AG08395 (cell line): ENCODE measurements at places on chromosomes 11 and 22.

- no peak for DNase-seq
Observed at GRCh38 chr22:35542157-35542938, 1.7 kb downstream of the RASD2 start.

DNA sequence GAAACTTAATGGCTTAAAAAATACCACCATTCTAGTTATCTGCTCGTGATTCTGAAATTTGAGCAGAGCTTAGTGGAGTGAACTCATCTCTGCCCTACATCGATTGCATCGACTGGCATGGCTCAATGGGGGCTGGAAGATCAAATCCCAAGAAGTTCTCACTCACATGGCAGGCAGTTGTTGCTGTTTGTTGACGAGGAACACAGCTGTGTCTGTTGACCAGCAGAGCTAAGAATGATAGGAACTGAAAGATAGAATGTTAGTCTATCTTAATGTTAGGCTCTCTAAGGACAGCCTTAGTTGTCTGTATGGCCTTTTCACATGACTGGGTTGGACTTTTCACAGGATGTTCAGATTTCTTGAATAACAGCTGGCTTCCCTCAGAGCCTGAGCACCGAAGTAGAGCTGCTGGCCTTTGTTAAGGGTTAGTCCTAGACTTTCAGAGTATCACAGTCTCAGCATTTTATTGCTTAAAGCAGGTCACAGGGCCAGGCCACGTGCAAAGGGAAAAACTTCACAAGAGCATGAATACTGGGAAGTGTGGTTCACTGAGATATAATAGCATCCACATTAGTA is 31.6 kb upstream of the IZUMO1R start:
- no peak for DNase-seq

- DNase-seq, result no peak
Observed at GRCh38 chr11:12280838-12281565, 96.4 kb upstream of the PARVA start.

DNA sequence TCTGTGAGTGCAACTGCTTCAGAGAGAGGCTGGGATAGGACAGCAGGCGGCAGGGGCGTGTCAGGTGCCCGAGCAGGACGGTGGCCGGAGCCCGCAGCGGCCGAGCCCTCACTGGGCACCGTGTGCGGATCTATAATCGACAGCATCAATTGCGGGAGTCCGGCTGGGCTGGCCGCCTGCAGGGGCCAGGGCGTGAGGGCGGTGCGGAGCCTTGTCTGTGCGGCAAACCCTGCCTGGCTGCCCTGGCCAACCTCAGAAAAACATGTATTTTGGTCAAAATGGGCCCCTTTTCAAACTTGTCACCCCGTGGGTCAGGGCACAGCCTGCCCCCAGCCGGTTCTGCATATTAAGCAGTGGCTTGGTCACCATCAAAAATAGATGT is 91.3 kb upstream of the KCNQ1OT1 start:
- DNase-seq, result no peak

DNA sequence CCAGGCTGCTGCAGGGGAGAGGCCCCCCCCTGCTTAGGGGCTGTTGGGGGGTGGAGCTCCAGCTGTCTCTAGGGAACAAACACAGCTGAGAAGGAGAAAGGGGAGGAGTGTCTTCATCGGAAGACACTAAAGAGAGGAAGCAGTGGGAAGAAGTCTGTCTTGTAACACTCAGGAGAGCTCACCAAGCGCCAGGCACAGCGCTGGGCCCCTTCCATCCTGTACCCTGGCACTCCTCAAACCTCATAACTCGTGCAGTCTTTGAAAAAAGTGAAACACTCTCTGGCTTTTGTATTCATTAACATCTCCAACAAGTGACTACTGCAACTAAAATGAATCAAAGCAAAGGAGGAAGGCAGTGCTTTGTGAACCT is 67.4 kb upstream of the PRDM11 start:
- peak; percentile 24 for DNase-seq

DNA sequence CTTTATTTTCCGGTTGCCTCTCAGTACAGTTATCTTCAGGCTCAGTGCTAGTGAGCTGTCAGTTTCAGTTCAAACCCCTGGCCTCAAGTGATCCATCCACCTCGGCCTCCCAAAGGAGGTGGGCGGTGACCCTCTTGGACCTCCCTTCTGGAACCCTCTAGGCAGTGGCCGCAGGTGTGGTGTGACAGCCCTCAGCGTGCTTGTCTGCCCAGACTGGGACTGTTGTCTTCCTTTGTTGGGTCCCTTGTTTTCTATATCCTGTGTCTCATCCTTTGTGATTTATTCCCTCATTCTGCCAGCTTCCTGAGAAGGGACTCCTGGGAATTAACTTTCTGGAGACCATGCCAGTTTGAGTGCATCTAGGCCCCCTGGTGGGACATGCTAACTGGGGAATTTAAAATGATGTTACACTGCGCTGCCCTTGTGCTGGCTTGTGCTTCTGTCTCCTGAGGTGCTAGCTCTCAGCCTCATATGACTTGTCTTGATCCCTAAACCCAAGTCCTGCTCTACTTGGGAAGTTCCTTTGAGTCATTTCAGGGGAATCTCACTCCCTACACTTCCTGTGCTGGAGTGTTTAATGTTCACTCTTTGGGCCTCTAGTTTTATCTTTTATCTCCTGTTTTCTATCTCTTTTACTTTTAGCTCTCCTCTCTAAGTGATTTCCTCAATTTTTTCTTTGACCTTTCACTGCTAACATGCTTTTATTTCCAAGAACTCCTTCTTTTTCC is 19.4 kb downstream of the MED15 start:
- DNase-seq, result peak; percentile 67

DNA sequence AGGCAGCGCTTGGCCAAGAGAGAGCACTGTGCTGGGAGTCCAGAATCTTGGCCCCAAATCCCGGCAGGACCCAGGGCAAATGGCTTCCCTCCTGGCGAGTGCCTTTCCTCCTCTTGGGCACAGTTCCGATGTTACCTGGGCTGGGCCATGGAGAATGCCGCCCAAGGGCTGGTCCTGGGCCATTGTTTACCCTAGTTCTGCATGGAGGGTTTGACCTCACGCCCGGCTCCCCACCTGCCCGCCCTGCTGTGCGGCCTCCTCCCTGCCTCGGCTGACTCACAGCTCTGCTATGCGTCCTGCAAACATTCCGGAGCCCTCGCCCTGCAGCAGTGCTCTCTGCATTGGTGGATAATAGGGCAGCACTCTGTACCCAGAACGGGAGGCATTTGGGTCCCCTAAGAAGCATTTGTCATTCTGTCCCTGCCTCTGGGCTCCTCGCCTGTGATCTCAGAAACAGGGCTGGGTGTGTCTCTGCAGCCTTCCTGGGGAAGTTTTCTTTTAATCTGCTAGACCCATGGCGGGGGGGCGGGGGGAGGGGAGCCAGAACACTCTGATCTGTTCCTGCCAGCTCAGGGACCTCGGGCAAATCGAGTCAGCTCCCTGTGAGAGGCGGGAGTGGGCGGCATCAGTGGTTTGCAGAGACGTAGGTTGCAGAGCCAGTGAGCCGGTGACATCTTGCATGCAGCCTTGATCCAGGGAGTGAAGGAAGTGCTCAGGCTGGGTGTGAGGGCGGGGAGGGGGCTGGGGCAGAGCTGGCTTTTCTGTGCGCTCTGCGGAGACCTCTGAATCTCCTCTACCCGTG is 32.9 kb upstream of the SMIM38 start:
- DNase-seq, result peak; percentile 88

- DNase-seq, result no peak
Observed at GRCh38 chr11:126350836-126351235, 4.7 kb upstream of the ST3GAL4 start.

GRCh38 chr11:116078101-116078591 is 573.9 kb upstream of the CADM1 start:
- DNase-seq, result no peak

DNA sequence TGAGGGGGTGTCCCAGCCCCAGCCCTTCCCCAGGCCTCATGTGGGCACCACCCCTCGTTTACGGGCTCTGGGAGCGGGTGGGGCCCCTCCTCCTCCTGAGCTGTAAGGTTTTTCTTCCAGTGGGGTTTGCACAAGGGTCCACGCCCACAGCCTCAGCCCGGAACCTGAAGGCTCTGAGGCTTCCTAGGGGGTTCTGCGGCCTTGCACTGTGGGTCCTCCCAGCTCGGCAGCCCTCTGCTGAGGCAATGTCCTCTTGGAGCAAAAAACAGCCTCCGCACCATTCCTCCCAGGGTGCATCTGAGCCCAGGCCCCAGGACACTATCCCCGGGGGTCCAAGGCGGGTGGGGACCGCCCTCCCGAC is 14.1 kb downstream of the H19 start:
- no peak for DNase-seq

GRCh38 chr22:27810609-27811151 is 9.1 kb upstream of the MN1 start:
- peak; percentile 77 for DNase-seq

DNA sequence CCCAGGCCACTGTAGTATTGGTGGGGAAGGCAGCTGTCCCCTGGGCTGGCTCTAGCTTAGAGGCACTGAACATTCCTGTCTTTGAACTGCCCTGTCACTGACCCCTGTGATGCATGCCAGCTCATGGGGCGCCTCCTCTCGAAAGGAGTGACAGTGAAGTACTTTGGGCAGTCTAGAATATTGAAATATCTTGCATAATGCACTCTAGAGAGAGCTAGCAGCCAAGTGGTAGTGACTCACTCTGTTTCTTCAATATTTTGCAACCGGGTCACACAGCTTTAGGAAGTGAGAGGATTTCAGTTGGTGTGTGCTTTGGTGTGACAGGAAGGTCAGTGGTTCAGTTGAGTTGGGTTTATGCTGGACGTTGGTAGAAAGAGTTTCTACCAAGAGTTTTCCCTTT is 35.5 kb upstream of the ST14 start:
- peak; percentile 92 for DNase-seq

DNA sequence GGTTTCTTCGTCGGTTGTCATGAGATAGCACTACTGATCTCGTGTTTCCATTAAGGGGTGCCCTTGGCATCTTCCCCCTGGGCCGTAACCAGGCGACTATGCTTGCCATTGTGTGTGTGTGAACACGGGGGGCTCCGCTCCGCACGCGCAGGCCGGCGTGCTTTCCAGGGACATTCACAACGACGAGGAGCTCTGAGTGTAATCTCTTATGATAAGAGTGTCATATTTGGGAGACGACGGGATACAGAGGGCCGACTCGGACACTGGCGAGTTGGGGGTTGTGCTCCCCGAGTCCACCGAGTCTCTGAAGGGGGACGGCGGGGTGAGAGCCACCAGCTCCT is 170.9 kb upstream of the CTSC start:
- DNase-seq, result no peak

DNA sequence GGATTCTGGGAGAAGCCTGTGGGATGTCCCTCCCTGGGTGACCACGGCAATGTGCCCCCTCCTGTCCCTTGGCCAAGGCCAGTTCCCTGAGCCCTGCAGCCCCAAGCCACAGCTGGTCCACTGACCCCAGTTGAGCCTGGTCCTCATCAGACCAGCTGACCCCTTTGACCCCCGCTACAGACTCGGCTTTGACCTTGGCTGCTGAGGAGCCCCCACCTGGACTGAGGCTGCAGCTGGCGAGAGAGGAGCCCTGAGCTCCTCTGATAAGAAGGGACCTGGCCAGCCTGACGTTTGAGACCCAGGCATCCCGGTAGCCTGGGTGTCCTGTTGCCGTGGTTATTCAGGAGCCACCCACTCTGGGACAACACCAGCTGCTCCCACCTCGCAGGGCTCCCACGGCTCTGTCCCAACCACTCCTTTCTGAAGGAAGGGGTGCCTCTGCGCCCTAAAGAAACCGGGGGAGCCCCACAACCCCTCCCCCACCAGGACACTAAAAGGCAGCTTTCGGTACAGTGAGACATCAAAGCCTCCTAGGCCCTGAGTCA is 3.0 kb downstream of the ASCL2 start:
- DNase-seq, result no peak

DNA sequence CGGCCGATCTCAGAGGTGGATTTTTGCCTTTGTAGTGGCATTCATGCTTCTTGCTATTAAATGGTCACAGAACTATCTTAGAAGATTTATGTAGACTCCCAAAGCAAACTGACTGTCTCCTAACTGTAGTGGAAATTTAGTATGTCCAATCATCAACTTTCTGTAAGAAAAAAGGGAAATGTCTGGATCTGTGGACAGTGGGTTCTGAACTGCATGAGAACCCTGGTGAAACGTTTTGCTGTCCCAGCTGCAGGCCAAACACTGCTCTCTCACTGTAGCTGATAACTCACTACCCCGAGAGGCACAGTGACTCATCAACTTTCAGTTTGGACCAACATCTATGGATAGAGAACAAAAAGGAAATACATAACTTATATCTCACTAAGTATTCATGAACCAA is 387.1 kb downstream of the SOX6 start:
- DNase-seq, result peak; percentile 64

DNA sequence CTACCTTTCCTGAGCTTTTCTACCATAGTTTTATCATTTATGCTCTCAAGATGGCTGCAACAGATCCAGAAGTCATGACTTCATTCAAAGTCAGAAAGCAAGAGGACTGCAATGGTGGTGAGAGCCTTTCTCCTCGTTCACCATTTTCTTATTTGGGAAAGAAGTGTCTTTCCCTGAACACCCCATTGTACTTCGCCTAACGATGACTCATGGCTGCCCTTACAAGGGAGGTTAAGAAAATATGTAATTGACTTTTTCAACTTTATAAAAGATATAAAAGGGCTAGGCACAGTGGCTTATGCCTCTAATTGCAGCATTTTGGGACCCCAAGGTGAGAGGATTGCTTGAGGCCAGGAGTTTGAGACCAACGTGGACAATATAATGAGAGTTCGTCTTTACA is 541.7 kb downstream of the METTL15 start:
- DNase-seq, result no peak

DNA sequence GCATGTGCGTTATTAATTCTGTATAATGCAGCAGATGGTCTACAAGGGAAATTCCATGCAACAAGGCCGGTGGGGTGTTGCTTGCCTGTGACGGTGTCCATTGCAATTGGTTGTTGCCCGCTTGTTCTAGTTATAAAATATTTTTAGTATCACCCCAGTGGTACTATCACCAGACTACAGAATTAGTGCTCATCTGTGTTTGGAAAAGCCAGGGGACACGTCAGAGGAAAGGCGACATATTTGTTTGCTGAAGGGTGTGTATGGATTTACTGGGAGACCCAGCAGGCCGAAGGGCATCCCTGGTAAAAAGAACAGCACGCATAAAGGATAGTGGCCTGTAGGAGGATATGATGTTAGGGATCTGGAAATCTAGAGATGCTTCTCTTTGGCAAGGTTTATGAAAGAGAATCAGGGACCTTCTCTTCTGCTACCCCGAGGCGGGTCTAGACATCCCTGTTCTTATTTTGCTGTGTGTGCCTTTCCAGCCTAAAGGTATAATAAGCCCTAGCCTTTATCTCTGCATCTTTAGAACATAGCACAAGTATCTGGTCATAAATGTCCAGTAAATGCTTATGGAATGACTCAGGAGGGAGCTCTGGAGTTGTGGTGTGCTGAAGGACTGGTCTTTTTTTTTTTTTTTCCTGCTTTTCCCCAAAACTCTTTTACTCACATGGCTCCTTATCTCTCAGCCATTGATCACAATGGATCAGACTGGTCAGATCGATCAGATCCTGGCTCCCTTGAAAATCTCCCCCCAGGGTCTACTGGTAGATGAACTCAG is 90.9 kb downstream of the LDLRAD3 start:
- DNase-seq, result peak; percentile 93

GRCh38 chr11:81165164-81165563 is 1568.5 kb downstream of the FAM181B start:
- no peak for DNase-seq

GRCh38 chr11:132977746-132978145 is 554.6 kb downstream of the OPCML start:
- DNase-seq, result no peak

GRCh38 chr11:34707462-34707840 is 86.6 kb downstream of the EHF start:
- no peak for DNase-seq

- peak; percentile 76 for DNase-seq
Observed at GRCh38 chr11:128365044-128365443, 222.3 kb downstream of the ETS1 start.

- DNase-seq, result no peak
Observed at GRCh38 chr11:113316256-113316655, 1.9 kb downstream of the TTC12 start.
